Body of pancreas (tissue), 4 donors: ENCODE measurements at places on chromosomes 16 and 17.
A peak's percentile ranks its signal among the peaks of the same experiment; 100 is the strongest.

GRCh38 chr16:72896485-72897118, 151.3 kb downstream of the ZFHX3 start:
- DNase-seq: no peak

- no peak for DNase-seq
These were observed 20.1 kb upstream of the GCSH start for GRCh38 chr16:81116285-81116684.

DNA sequence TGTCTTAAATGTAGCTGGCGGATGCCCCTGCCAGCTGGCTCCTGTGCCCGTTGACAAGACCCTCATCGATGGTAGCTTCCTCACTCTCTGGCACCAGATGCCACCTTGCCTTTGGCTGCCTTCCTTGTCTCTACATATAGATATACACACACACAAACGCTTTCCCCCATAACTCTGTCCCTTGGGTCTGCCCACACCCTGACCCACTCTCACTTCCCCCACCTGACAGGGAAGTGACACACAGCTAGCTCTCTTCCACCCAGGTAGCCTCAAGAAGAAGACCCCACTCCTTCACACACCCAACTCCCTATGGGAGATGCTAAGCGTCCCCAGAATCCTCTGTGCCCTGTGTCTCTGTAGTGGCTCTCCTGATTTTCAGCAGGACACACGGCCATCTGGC, 25.6 kb downstream of the JUP start:
- DNase-seq: no peak

GRCh38 chr16:83136419-83136818, 509.6 kb downstream of the CDH13 start:
- DNase-seq: no peak

DNA sequence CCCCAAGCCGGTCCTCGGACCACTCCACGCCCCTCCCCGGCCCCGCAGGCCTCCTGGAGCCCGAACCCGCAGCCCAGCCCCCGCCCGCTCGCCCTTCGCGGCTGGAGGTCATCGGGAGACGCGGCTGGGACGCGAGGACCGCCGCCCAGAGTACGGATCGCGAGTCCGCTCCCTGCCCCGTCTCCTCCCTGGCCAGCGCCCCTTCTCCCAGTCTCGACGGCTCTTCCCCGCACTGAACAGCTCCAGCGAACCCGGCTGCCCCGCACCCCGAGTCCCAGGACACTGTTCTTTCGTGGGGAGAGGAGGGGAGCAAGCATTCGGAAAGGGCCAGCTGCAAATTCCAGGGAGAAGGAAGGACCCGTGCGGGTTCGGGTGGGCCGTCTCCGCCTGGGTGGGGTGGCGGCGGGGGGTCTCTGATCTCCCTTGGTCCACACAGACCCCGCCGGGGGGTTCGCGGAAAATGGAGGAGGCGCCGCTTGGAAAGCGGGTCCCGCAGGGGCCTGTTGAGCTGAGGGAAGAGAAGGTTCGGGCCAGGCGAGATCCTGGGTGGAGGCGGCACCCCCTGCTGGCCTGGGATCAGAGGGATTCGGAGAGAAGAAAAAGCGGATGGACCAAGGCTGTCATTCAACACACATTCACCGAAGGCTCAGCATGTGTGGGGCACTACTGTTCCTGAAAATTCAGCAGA, 632 bp upstream of the RTN4RL1 start:
- peak; percentile 82 for DNase-seq
